Amniotic stem cell (primary cell): ENCODE measurements at places on chromosomes 11 and 22.
A peak's percentile ranks its signal among the peaks of the same experiment; 100 is the strongest.

GRCh38 chr11:66953081-66953833 is 4.9 kb downstream of the PC start:
- no peak for DNase-seq

- no peak for DNase-seq
These were observed 116.8 kb downstream of the MED15 start for GRCh38 chr22:20624161-20624616.

DNA sequence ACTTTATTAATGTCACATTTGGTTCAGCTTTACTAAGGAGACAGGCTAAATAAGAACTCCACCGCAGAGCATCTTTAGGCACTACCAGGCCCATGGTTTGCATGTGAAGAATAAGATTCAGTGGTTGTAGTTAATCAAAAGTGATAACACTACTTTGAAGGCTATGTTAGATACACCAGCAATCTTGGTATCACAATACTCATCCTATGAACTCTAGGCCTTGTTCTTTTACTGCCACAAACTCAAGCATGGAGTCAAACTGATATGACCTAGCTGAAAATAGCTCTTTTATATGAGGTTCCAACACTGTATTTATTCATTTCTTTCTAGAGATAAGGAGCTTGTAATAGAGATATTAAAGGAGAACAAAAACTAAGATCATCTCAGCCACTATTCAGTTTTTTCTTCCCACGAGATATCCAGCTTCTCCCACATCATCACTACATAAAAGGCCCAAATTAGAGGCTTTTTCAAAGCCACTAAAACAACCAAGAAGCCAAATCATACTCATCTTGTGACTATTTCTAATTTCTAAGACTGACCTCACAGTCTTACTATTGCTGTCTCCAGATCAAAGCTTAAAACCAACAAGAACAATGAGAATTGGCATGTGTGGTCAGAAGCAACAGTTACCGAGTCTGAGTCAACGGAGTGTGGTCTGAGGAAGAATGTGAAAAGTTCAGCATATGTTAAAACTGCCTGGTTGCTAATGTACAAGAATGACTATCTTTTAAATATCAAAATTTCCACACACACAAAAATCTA is 25.1 kb upstream of the GUCY1A2 start:
- DNase-seq = peak; percentile 81

DNA sequence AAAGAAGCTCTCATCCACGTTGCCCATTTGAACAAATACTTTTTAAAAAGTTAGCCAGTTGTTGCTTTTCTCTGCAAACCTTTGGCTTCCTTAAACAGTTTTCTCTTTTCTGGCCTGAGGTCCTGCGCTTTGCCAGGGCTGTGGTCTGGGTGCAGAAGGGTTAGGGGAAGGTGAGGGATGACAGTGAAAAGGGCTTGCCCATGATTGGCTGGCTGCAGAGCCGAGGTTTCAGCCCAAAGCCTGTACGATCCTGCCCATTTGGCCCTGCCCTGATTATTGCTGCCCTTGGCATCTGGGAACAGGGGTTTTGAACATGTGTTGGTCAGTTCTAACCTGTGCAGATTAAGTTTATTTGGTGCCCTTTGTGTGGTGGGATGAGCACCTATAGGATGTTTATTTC is 1.5 kb downstream of the INCENP start:
- no peak for DNase-seq

GRCh38 chr11:79400717-79401330 is 40.0 kb downstream of the TENM4 start:
- DNase-seq = no peak

DNA sequence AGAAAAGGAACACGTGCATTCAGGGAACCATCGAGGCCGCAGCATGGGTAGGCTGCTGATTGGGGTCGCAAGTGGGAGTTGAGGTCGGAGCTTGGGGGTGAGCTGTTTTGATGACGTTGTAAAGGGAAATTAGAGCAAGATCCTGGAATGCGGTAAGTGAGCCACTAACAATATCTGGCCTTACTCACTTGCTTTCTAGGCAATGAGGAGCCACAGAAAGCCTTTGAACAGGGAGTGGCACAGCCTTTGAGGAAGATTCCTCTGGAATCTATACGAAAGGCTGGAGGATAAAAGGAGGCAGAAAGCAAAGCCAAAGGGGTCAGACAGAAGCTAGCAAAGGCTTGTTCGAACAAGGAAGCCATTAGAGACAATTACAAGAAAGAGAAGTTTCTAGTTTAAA is 197.5 kb downstream of the LARGE1 start:
- DNase-seq = no peak

DNA sequence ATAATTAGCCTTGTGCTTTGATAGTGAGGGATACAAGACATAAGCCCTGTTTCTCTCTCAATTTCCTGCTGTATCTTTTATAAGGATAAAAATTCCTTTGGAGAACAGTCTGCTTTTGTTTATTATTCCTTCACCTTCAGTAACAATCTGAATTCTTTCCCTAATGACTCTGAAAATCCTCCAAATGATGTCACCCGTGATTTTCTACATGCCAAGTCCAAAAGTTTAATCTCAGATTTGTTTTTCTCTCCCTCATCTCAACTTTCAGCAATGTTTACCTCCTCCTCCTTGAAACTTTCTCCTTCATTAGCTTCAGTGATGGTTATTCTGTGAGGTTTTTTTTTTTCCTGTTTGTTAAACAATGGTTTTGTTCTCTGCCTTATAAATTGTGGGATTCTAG is 2.2 kb downstream of the OR51E2 start:
- no peak for DNase-seq

DNA sequence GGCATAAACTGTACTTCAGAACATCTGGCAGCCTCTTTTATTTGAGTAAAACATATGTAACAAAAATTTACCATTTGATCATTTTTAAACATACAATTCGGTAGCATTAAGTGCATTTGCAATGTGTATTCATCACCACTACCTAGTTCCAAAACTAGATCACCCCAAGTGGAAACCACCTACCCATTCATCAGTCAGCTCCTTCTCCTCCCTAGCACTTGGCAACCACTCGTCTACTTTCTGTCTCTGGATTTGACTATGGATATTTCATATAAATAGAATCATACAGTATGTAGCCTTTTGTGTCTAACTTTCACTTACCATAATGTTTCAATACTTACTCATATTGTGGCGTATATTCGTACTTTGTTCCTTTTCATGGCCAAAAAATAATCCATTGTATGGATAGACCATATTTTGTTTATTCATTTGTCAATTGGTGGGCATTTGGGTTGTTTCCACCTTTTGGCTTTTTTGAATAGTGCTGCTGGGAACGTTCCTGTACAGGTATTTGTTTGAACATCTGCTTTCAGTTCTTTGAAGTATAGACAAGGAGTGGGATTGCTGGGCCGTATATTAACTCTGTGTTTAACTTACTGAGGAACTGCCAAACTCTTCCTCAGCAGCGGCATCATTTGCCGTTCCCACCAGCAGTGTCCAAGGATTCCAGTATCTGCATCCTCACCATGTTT is 27.2 kb upstream of the ADORA2A start:
- no peak for DNase-seq

- no peak for DNase-seq
These were observed 14.0 kb downstream of the CFAP300 start for GRCh38 chr11:102061276-102061675.

DNA sequence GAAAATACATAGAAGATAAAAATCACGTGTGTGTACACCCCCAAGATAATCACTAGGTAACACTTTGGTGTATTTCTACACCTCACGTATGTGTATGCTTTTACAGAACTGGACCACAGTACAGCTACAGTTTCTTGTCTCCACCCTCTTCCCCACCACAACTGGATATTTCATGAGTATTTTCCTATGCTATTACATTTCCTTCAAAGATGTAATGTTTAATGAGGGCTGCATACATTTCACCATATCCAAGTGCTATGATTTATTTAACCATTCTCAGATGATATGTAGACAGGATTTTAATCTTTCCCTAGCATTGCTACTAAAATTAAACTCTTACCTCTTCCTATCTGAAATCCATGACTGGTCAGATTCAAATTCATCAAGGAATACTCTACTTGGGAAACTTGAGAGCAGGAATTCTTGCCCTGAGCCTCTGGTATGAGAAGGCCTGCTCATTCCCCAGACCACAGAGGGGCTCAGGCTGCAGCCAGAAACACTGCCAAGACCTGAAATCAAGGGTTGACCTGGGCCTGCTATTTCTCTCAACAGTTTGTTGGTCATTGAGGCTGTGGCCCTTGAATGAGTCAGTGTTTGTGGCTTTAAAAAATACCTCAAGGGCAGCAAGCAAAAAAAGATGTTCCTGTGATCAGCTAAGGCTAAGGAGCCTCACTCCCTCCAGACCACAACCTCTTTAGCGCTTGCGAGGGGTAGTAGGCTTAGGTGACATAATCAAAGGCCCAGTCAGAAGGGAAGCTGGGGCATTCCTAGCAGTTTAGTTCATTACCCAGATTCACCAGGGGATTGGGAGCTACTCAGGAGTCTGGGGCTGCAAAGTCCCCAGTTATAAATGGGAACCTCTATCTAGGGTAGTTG is 55.5 kb downstream of the ABTB2 start:
- peak; percentile 73 for DNase-seq

DNA sequence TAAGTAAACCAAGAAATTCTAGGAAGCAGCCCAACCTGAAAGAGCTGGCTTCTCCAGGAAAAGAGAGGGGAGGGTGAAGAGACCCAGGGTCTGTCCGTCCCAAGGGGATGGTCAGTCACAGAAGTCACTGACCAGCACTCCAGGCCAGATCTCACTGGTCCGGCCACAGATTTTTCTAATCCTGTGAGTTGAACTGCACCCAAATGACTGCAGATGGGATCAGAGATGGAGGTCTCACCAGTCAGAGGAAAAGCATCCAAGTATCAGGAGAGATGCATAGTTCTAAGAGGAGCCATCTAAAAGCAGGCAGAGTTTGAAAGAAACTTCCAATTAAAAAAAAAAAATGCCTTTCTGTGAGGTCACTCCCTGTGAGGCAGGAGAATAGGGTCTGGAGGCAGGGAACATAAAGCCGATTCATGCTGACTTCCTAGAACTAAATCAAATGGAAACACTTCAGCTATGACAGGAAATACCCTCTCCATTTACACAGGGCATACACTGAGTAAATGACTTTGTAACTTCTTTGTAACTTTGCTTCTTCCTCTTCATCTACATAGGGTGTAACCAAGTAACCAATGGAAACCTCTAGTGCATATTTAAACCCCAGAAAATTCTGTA is 144.5 kb downstream of the CCDC34 start:
- peak; percentile 71 for DNase-seq

- no peak for DNase-seq
These were observed 124.6 kb downstream of the ABTB2 start for GRCh38 chr11:34233215-34233614.

GRCh38 chr11:45285930-45286632 is at the start of gene SYT13:
TSS of gene SYT13 (minus strand) at chr11:45286341. CDS start at chr11:45286207, 134 bp downstream.
- DNase-seq = no peak

DNA sequence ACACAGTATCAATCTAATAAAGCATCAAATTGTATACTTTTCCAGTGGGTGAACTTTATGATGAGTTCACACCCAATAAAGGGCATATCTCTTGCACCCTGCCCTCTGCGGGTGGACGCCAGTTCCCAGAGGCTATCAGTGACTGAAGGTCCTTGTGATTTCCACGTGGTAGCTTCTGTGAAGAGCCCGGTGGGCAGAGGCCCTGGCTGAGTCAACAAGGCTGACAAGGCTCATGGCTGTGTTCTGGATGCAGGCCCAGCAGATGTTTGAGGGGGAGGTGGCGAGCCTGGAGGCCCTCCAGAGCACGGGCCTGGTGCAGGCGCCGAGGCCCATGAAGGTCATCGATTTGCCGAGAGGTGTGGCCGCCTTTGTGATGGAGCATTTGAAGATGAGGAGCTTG is 71.4 kb downstream of the PIWIL3 start:
- DNase-seq = no peak

DNA sequence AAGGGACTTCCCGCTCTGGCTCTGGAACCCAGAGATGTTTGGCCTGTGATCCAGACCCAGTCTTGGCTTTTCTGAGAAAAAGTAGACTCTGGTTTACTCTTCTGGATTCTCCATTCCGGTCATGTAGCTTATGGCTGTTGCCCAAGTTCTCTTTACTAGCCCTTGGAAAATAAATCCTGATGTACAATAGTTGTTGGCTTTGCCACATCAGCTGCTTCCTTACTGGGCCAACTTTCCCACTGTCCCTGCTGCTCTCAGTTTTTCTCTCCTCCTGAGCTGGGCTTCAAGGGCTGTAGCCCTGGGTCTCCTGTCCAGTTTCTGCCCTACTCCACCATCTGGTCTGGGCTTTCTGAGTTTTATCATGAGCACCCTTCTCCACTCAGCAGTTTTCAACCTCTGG is 12.5 kb downstream of the PATZ1 start:
- no peak for DNase-seq

DNA sequence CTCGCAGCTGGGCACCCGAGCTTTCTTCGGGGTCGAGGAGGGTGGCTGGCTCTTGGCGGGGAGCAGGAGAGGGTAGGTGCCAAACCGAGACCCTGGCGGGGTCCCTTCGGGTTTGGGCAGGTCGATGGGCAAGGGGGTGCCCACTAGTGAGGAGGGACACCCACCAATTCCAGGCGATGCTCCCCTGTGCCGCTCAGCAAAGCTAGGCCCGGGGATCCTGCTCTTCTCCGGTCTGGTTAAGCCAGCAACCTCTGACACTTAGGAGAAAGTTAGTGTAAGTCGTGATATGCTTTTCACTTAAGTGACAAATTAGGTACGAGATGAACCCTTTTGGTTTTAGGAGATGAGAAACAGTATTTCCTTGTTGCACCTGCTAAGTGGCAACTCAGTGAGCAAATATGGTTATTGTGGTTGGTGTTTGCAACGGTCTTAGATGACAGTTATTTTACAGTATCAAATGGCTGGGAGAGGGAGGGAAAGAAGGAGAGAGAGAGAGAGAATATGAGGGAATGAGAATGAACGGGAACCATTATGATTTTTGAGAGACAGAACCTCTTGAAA is 565 bp downstream of the NUCB2 start:
- peak; percentile 16 for DNase-seq

DNA sequence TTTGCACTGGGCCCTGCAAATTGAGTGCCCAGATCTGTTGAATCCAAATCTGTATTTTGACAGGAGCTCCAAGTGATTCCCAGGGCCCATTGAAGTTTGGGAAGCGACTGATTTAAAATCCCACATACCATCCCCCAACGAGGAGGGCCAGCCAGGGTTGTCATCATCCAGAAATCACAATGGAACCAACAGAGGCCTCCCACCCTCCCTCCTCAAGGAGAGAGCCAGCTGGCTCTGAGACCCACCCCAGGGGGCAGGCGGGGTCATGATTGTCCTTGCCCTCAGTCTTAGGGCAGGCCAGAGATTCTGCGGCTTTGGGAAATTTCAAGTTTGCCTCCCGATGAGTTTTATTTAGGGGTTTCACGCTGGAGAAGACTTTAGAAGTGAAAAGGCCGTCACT is 358.2 kb downstream of the MN1 start:
- no peak for DNase-seq
